ENCODE measurements at places on chromosomes 11 and 22.

GRCh38 chr11:2901196-2901796, 15.7 kb upstream of the CDKN1C start:
- DNase-seq, result no peak

DNA sequence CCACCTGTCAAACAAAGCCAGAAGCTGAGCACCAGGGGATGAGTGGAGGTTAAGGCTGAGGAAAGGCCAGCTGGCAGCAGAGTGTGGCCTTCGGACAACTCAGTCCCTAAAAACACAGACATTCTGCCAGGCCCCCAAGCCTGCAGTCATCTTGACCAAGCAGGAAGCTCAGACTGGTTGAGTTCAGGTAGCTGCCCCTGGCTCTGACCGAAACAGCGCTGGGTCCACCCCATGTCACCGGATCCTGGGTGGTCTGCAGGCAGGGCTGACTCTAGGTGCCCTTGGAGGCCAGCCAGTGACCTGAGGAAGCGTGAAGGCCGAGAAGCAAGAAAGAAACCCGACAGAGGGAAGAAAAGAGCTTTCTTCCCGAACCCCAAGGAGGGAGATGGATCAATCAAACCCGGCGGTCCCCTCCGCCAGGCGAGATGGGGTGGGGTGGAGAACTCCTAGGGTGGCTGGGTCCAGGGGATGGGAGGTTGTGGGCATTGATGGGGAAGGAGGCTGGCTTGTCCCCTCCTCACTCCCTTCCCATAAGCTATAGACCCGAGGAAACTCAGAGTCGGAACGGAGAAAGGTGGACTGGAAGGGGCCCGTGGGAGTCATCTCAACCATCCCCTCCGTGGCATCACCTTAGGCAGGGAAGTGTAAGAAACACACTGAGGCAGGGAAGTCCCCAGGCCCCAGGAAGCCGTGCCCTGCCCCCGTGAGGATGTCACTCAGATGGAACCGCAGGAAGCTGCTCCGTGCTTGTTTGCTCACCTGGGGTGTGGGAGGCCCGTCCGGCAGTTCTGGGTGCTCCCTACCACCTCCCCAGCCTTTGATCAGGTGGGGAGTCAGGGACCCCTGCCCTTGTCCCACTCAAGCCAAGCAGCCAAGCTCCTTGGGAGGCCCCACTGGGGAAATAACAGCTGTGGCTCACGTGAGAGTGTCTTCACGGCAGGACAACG, 11.7 kb downstream of the CXCR5 start:
- no peak for DNase-seq

GRCh38 chr11:35040221-35040942, 98.6 kb upstream of the CD44 start:
- DNase-seq, result no peak

- no peak for DNase-seq
Measured at GRCh38 chr11:134041349-134041748, 27.5 kb upstream of the JAM3 start.

GRCh38 chr11:134949121-134950090, 537.4 kb upstream of the B3GAT1 start:
- DNase-seq, result no peak

DNA sequence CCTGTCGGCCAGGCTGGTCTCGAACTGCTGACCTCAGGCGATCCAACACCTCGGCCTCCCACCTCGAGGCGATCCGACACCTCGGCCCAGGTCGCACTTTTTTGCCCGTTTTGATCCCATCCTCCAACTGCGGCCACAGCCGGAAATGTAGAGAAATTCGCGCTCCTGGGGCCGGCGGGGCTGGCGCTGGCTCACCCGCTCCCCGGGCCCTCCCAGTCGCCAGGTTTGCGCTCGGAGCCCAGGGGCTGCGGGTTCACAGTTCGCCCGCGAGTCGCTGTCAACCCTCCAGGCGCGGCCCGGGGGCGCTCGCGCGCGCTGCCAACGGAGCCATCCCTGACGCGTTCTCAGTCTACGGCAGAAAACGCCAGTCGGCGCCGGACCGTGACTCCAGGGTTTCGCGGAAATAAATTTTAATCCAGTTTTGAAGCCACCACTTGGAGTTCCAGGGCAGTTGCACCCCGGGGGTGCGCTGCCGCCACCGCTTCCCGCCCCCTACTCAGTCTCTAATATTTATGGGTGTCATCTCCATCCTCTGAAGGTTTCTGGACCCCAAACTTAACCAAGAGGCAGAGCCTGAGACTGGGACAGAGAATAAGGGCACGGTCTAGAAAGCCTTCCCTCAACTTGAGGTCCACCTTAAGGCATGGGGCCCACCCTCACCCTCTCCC, 1.5 kb upstream of the KLHDC7B start:
- DNase-seq, result peak; percentile 62

Measured in lung (tissue), 17 donors.